ENCODE measurements at places on chromosomes 4 and X. TPM values are rescaled to one million over a fixed set of nuclear protein-coding genes. Genes with fewer than 3 reads are reported as not detected.

Gene CSN3
- not detected for total RNA-seq

Gene POLN
- 3.2 TPM for total RNA-seq

Gene CFAP99
- not detected for total RNA-seq

Gene S100P
- not detected for total RNA-seq

Gene BEND2
- not detected for total RNA-seq

Gene MAGEB5
- total RNA-seq: not detected

Gene TMEM47
- total RNA-seq: 189 TPM

Gene RAB33A
- total RNA-seq: not detected

Gene SHROOM3
- 139 TPM for total RNA-seq

Gene STBD1
- 14.6 TPM for total RNA-seq

Gene NRK
- total RNA-seq: 7.4 TPM

Gene BEX5
- 5.2 TPM for total RNA-seq

Gene ASB9
- 1.2 TPM for total RNA-seq

Gene SSX3
- not detected for total RNA-seq

Gene PRR32
- total RNA-seq: not detected

Gene EPHA5
- 0.27 TPM for total RNA-seq

Gene NSDHL
- total RNA-seq: 5.3 TPM

All from thoracic aorta (tissue), 2 donors.